Right lobe of liver (tissue), 6 donors: ENCODE measurements at places on chromosomes 11 and 22.

DNA sequence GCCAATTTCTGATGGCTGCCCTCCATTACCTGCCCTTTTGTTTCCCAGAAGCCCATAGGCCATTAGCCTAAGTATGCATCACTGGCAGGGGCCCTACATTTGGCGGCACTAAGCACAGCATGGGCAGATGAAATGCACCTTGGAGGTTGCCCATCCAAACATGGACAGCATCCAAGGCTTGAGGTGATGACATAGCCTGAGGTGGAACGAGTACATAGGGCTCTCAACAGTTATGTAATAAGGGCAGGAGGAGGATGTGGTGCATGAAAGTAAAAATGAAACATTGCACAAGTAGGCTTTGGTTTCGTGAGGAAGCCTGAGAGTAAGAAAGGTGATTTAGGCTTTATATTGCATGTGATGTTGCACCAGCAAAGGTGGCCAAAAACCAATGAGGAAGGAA, 148.1 kb downstream of the FAM76B start:
- peak; percentile 91 for DNase-seq
- no peaks in the 10 kb centered on the region for H3K36me3 ChIP-seq
- no peak overlapping the region for H3K4me3 ChIP-seq
- H3K27me3 ChIP-seq: no peaks in the 10 kb centered on the region
- peak overlapping the region; percentile 53 for H3K27ac ChIP-seq

- no peak for DNase-seq
- H3K27ac ChIP-seq: no peak overlapping the region
- no peak overlapping the region for H3K4me3 ChIP-seq
- H3K4me1 ChIP-seq: peaks cover 34% of the 10 kb centered on the region
These were observed 29.8 kb downstream of the MTMR3 start for GRCh38 chr22:29912605-29913398.

DNA sequence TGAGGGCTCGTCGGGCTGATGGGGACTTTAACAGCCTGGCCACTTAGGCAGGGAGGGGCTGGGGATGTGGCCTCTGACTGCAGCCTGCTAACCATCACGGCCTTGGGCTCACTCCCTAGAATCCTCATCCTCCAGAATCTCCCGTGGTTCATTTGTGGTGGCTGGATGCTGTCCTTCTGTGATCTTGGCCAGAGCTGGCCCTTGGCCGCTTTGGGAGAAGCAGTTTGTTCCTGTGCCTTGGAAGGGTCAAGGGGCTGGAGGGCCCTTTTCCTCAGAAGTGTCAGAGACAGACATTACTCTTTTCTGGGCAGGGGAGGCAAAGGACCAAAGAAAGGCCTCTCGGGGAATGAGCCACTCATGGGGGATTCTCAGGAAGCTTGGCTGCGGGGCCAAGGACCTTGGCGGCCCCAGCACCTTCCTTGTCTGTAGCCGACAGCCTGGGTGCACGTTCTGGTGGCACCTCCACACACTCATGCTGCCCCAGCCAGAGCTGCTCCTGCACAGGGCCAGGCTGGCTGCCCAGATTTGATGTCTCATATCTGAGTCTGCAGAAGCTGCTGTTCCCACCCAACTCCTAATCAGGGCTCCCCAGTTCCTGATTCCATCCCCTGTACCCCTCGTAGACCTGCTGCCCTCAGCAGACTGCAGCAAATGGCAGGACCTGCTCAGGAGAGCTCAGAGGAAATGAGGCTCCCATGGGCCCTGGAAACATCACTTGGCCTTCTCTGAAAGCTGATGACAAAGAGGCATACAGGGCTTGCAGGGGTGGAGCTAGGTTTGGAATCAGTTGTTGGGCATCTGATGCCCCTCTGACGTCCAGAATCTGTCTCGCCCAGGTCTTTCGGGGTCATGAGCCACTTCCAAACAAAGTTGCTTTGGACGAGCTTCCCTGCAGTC, 107.7 kb downstream of the CTTN start:
- no peak overlapping the region for H3K4me3 ChIP-seq
- H3K36me3 ChIP-seq: no peaks in the 10 kb centered on the region
- no peaks in the 10 kb centered on the region for H3K27me3 ChIP-seq
- no peak for DNase-seq
- H3K4me1 ChIP-seq: no peaks in the 10 kb centered on the region

DNA sequence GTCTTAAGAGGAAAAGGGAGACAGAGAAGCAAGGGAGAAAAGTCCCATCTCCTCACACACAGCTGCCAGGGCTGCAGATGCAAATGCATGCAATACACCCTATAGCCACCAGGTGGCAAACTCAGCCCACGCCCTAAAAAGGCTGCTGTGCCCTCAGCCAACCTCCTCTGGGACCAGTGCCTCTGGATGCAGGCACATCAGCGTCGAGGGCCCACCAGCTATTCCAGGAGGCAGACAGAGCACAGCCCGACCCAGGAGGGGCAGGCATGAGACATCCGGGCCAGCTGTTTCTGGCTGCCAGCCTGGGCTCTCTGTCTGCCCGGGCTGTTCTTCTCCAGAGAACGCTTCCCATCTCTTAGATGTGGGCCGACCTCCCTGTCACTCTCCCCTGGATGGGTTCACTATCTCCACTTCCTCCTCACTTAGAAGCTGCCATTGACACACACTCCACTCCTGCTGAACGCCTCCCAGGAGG, 39.7 kb downstream of the TPBGL start:
- H3K4me3 ChIP-seq: no peak overlapping the region
- no peaks in the 10 kb centered on the region for H3K4me1 ChIP-seq
- DNase-seq: peak; percentile 69
- no peak overlapping the region for H3K27ac ChIP-seq

GRCh38 chr11:7833527-7833926, 36.8 kb upstream of the OR5P2 start:
- no peak overlapping the region for H3K4me3 ChIP-seq
- no peak overlapping the region for H3K27ac ChIP-seq
- no peaks in the 10 kb centered on the region for H3K4me1 ChIP-seq
- H3K27me3 ChIP-seq: no peaks in the 10 kb centered on the region

DNA sequence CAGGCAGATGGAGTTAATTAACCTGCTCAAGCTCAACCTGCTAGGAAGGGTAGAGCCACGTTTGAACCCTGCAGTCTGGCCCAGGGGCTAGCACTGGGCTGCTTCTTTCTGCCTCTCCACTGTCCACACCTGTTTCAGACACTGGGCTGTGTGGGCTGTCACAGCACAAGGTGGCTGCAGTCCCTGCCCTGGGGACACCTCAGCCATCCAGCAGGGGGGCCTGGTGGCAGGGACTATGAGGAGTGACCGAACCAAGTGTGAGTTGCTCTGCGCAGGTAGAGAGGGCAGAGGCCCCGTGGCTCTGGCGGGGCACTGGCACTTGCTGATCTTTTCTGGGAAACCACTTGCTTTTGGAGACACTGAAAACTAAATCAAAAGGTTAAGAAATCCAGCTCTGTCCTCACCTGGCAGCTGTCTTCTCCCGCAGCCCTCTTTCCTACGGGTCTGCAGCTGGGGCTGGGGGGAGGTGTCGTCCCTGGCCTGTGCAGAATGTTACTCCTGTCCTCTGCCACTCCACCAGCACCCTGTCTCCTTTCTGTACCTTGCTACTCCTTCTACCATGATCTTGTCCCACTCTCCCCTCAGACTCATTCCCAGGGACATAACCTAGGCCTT, 5.8 kb downstream of the BAD start:
- DNase-seq: no peak
- no peaks in the 10 kb centered on the region for H3K4me1 ChIP-seq
- no peak overlapping the region for H3K27ac ChIP-seq
- H3K36me3 ChIP-seq: no peaks in the 10 kb centered on the region
- H3K4me3 ChIP-seq: no peak overlapping the region

GRCh38 chr11:69115586-69116560, 39.9 kb upstream of the SMIM38 start:
- no peak overlapping the region for H3K27ac ChIP-seq
- no peaks in the 10 kb centered on the region for H3K27me3 ChIP-seq
- no peaks in the 10 kb centered on the region for H3K36me3 ChIP-seq

DNA sequence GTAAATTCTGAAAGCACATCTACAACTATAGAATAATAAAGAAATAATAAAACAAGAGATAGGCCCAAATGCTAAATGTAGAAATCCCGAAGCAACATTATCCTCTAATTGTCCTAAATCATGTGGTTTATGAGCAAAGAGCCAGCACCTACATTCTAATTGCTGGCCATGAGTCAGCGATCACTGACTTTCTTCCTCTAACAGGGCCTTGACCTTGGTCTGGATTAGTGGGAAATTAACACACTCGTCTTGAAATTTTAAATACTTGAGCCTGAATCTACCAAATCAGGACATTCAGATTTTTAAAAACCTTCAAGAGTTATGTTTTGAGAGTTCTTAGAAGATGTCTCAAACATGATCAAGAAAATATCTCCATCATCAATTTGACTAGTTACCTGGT, 727.6 kb downstream of the METTL15 start:
- no peaks in the 10 kb centered on the region for H3K4me1 ChIP-seq
- H3K27me3 ChIP-seq: no peaks in the 10 kb centered on the region
- H3K27ac ChIP-seq: no peak overlapping the region
- no peaks in the 10 kb centered on the region for H3K36me3 ChIP-seq
- H3K4me3 ChIP-seq: no peak overlapping the region

GRCh38 chr22:42682113-42682851, 33.1 kb upstream of the CYB5R3 start:
- H3K27ac ChIP-seq: no peak overlapping the region
- H3K4me3 ChIP-seq: no peak overlapping the region
- peaks cover 20% of the 10 kb centered on the region for H3K4me1 ChIP-seq
- H3K36me3 ChIP-seq: no peaks in the 10 kb centered on the region
- DNase-seq: no peak
- H3K27me3 ChIP-seq: no peaks in the 10 kb centered on the region

DNA sequence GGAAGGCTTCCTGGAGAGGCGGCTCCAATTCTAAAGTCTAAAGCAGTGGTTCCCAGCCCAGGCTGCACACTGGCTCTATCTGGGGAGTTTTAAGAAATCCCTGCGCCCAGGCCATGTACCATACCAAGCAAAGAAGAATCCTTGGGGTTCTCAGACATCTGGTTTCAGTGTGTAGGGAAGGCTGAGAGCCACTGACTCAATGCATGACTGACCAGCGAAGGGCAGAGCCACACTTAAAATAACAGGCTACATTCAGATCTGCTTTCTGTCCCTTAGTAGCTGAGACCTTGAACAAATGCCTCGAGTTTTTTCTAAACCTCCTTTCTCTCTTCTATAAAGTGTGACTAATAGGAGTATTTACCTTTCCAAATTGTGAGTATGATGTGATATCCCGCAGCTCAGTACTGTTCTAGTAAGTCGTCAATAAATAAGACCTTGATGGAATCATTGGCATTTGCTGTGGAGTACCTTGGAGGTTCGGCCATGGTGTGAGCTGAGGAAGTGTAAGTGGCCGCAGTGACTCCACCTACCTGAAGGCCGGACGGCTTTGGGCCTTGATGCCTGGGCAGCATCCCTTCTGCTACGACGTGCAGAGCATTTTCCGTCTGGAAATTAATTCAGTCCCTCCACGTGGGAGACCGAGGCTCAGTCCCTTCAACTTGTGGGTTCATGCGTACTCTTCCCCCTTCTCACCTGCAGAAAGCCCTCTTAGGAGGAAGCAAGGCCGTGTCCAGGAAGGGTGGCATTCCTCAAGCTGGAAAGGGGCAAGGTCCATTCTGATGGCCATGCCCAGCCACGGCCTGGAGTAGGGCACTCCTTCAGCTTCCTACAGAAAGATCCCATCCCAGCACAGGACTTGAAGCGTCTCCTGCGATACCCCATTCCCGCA, 25.1 kb downstream of the GLB1L2 start:
- H3K4me3 ChIP-seq: no peak overlapping the region
- no peaks in the 10 kb centered on the region for H3K36me3 ChIP-seq
- no peaks in the 10 kb centered on the region for H3K27me3 ChIP-seq
- no peak for DNase-seq
- no peak overlapping the region for H3K27ac ChIP-seq

DNA sequence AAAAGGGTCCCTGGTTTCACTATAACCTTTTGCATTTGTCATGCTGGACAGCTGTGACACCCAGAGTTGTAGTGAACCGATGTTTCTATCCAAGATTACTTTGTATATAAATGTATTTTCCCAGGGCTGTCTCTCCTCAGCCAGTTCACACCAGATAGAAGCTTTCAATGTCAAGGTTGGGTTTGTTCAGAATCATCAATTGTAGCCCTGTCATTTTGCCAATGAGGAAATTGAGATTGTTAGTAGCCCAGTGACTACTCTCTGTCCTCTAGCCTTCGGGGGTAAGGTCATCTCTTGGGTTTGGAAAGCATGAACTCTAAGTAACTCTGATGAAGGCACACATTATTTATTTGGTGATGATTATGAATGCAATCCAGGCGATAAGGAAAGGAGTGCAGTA, 165.6 kb downstream of the DBX1 start:
- no peak overlapping the region for H3K27ac ChIP-seq
- DNase-seq: no peak
- H3K4me3 ChIP-seq: no peak overlapping the region
- H3K36me3 ChIP-seq: no peaks in the 10 kb centered on the region

- H3K36me3 ChIP-seq: no peaks in the 10 kb centered on the region
- no peak overlapping the region for H3K27ac ChIP-seq
- no peaks in the 10 kb centered on the region for H3K4me1 ChIP-seq
- no peak overlapping the region for H3K4me3 ChIP-seq
These were observed 37.5 kb upstream of the TSKU start for GRCh38 chr11:76745561-76746207.

DNA sequence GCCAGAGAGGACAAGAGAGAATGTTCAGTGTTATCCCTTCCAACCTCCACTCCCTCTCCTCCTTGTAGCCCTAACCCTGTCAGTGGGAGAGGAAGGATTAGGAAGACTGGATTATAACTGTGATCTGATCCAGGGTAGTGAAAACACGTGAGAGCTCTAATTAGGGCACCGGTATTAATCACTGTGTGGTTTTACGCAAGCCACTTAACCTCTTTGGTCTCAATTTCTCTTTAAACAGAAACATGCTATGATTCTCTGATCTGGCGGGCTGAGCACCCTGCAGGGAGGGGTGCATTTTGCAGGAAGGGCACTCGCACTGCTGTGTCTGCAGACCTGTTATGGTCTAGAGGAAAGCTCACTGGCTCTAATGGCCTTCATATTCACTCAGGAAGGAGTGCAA, 11.5 kb downstream of the RPL27A start:
- H3K27me3 ChIP-seq: no peaks in the 10 kb centered on the region
- H3K27ac ChIP-seq: no peak overlapping the region
- H3K36me3 ChIP-seq: peaks cover 14% of the 10 kb centered on the region
- no peak for DNase-seq
- H3K4me1 ChIP-seq: no peaks in the 10 kb centered on the region

DNA sequence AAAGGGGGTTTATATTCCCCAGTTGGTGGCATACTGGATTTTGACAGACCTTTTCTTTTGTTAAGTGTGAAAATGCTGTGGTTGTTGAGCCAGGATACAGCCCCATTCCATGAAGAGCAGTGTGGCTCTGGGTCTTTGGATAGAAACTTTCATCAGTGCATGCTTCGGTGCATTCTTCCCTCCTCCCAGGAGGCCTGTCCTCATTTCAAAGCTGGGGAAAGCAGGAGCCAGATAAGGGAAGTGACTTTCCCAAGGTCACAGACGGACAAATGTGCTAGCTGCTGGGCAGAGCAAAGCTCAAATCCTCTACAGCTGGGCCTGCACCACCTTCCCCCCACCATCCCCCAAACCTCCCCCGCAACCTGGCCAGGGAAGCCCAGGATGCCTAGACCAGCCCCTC, 184.5 kb upstream of the NTM start:
- H3K4me1 ChIP-seq: no peaks in the 10 kb centered on the region
- no peaks in the 10 kb centered on the region for H3K27me3 ChIP-seq
- no peak for DNase-seq
- no peak overlapping the region for H3K4me3 ChIP-seq
- H3K27ac ChIP-seq: no peak overlapping the region

GRCh38 chr11:46118702-46119351, 2.4 kb downstream of the PHF21A start:
- H3K27ac ChIP-seq: peak overlapping the region; percentile 83
- DNase-seq: no peak
- no peaks in the 10 kb centered on the region for H3K36me3 ChIP-seq
